ENCODE measurements at places on chromosomes 2 and 18.

DNA sequence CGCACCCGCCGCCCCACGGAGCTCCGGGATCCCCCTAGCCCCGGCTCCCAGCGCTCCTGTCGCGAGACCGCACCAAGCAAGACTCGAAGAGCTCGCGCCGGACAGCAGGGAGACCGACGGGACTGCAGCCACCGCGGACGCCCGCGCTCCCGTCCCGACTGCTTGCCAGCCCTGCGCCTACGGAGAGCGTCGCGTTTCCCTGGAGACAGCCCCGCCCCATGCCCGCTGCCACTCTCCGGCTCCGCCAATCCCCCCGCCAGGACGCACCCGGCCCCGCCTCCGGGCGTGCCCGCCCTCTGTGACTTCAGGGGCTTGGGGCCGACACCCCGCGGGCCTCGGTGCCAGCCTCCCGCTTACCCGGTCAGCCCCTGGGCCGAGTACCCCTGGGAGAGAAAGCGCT, at the start of gene ANKMY1:
Gene ANKMY1, minus strand, starts transcription at position 181 of the 400 bp plus-strand sequence. CDS start 653 bp downstream, outside the sequence.
- peak; percentile 66 for DNase-seq

GRCh38 chr2:181828122-181828705, 63.3 kb upstream of the ITPRID2 start:
- no peak for DNase-seq

- peak; percentile 20 for DNase-seq
These were observed 7.4 kb upstream of the B3GNT7 start for GRCh38 chr2:231387904-231388724.

DNA sequence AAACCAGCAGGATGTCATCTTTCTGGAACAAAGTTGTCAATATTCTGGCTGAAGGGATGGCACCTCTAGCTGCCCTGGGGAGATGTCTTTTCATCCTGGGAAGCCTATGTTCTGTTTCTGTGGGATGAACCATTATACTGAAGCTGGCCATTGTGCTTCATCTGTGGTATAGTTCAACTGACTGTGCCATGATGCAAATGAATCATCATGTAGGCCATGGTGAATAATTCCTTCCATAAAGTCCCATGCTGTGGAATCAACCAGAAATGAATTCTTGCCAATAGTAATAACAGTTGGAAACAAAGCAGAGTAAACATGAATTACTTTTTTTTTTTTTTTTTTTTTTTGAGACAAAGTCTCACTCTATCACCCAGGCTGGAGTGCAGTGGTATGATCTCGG, 64.1 kb upstream of the CNGA3 start:
- DNase-seq = no peak
